ENCODE measurements at places on chromosomes 11 and 22.

DNA sequence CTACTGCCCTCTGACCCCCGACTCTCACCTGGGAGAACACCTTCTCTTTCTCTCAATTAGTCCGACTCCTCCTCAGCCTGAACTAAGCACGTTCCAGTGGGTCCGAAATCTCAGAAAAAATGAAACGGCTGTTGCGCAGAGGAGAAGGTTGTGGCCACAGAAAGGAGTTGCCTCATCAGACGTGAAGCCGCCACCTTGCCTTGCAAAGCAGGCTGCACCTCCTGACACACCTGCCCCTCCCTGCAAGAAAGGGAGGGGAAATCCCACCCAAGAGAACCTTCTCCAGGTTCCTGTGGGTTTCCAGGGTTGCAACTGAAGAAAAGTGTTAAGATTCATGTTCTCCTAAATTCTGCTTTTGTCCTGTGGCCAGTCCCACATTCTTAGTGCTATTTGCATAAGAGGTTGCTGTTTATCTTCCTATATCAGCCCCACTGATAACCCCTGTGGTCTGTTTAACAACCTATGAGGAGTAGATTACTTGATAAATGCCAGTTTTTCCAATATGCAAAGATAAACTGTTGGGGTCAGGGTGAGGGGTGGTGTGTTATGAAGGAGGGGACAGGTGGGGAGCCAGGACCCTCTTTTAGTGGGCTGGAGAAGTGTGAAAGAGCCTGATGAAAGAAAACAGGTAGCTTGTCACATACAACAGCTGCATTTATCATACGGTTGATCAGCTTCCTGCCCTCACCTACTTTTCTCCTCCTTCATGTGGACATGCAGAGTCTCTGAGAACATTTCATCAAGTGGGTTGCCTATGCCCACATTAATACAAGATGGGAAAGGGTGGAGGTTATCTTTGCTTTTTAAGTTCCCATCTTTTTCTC is 18.2 kb downstream of the ZBTB16 start:
- DNase-seq, result peak; percentile 27

GRCh38 chr11:7574491-7575130 is 60.8 kb downstream of the PPFIBP2 start:
- DNase-seq, result no peak

- DNase-seq, result no peak
These were observed 22.7 kb upstream of the ACER3 start for GRCh38 chr11:76837696-76838677.

DNA sequence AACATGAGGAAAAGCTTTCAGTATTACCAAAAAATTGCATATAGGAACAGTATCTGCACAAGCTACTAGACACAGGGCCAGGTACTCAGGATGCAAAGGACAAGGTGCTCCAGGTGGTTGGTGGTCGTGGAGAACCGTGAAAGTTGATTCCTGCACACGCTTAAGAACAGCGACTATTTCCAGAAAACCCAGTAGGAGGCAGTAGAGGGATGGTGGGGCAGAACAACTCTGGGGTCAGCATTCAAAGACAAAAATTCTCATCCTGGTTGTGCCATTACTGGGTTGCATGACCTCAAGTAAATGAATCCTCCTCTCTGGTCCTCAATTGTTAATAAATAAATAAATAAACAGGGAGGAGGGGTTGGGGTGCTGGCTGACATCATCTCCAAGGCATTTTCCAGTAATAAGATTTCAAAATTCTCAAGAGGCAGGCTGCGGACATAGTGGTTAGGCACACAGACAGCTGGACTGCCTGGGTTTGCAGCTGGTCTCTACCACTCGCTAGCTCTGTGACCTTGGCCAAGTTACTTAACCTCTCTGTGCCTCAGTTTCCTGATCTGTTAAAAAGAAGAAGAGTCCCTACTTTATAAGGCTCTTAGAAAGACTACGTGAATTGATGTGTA is 89.6 kb downstream of the ISX start:
- DNase-seq, result no peak

- no peak for DNase-seq
These were observed 33.1 kb upstream of the PAMR1 start for GRCh38 chr11:35558513-35558912.

GRCh38 chr11:120399307-120399706 is 63.1 kb downstream of the ARHGEF12 start:
- no peak for DNase-seq

DNA sequence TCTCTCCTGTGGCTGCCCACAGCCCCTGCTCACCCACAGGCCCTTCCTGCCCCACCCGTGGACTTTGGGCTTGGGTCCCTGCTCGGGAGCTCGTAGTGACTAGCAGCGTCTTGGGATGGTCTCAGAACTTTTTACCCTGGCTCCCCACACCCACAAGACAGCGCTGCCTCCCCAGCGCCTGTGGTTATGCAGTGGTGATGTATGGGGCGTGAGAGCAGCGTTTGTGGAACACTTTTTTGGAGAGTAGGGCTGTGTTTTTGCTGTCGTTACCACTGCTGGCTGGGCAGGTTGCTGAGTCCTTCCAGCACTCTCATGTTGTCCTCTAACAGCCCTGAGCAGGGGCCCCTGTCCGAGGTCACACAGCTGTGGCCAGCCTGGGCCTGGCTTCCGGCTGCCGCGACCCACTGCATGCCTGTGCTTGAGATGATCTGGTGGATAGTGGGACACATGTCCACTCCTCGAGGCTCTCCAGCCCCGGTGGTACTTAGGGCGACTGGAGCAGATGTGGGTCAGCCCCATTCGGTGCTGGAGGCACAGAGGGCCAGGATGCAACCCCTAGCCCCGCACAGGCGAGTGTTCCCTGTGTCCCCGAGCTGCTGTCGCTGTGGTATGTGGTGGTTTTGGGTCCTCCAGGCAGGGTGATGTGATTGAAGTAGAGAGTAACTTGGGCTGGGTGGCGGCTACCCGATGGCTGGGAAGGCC is 7.1 kb upstream of the GRAMD4 start:
- DNase-seq, result peak; percentile 55

- no peak for DNase-seq
These were observed 269.4 kb downstream of the TMEM135 start for GRCh38 chr11:87307101-87307500.

DNA sequence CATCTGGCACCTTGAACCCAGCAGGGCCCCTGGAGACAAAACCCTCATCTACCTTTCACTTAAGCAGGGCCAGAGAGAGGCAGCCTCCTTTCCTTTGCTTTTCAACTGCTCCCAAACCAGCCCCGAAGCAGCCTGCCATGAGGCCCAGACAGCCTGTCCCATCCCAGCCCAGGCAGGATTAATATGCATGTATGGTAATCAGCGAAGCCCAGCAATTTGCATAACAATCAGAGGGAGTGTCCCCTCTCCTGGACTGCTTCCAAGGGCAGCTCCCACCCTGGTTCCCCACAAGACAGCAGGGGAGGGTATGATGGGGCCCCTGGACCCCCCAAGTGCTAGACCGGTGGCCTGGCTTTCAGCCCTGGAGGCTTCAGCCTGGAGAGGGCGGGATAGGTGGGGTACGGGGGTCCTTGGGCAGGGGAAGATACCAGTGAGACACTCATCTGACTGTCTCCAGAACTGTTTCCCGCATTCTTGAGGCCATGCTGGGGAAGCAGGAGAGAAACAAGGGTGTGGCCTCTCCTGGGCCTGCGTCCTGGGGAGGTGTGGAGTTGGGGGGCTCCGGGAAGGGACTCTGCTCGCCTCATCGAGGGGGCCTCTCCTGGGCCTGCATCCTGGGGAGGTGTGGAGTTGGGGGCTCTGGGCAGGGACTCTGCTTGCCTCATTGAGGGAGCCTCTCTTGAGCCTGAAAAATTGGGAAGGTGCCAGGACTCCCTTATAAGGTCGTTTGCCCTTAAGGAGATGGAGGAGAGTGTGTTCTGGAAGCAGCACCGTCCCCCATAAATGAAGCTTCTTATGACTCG is 93.2 kb upstream of the PRR5 start:
- DNase-seq, result no peak

- DNase-seq, result no peak
These were observed 33.7 kb downstream of the IGF2 start for GRCh38 chr11:2105511-2105910.

DNA sequence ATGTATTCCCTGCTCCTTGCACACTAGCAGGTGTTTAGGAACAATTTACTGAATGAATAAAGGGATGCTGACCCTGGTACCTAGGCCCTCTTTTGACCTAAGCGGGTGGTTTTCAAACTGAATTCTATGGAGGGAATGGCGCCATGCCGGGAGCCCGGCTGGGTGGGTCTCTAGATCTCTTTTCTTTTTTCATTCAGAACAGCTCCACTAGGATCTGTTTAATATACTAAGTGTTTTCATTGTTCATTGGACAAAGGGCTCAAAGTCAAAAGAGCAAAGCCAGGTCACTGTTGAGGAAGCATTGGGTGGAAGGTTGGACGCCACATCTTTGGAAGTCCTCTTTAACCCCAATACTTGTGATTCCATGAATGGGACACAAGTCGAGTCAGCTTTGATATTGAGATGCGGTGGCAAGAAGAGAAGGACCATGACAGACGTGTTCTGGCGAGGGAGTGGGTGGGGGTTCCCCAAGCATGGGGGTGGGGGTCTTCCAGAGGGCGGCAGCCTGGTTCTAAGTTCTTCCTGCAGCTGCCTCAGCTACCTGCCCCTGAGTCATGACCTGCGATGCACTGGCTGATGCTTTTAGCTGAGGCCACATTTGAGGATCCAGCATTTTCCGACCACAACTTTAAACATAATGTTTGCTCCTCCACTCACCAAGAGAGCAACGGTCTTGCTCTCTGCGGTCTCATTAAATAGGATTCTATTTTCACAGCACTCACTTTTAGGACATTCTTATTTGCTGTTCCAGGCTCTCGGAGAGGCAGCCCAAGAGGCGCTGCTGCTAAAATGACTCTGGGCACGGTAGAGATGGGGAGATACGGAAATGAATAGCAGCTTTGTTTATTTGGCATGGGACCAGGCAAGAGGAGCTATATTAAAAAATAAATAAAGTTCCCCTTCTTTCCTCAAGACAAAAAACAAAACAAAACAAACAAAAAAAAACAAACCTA is 100.6 kb downstream of the FBXO7 start:
- DNase-seq, result peak; percentile 21

GRCh38 chr22:27980424-27981148 is 61.5 kb upstream of the PITPNB start:
- no peak for DNase-seq

- DNase-seq, result no peak
These were observed 101.5 kb downstream of the TRAF6 start for GRCh38 chr11:36408498-36409136.

DNA sequence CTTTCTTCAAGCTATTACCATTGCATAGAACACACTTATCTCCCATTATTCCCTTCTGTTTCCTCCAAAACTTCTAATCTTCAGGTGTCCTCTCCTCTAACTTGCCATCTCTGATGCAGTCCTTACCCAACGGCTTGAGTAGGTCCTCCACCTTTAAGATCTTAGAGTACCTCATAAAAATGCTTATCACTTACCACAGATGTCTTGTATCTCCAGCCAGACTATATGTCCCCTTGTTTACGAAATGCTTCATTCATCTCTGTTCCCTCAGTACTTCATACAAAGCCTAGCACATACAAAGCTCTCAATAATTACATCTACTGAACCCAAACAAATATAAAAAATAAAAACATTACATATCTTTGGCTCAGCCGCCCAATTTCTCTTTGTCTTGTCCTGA is 49.2 kb downstream of the PAK1 start:
- DNase-seq, result no peak

GRCh38 chr11:119905162-119905561 is 176.2 kb upstream of the NECTIN1 start:
- no peak for DNase-seq

GRCh38 chr11:12043221-12043620 is 34.8 kb upstream of the DKK3 start:
- DNase-seq, result no peak

DNA sequence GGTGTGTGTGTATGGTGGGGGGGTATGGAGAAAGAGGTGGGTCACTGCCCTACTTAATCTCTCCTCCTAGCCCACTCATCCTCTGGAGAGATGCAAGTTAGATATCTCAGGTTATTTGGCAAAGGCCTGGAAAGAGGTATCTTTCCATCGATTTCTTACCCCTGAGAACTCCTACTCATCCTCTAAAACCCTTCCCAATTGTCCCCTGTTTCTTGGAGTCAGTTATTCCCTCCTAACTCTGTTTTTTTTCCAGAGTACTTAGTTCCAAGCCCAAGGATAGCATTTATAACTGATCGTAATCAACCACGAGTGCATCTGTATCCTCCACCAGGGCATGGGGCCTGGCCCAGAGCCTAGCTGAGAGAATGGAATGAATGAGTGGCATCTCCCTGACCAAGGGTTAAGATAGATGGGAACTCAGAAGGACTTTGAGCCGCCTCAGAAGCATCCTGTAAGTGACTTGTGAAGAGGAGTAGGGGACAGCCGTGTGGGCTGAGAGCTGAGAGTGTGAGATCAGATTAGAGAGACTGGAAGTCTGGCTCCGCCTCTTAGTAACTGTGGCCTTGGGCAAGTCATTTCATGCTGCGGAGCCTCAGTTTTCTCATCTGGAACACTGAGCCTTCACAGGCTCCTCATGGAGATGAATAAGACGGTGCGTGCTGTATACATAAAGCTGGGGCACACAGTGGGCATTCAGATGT is 16.2 kb downstream of the CD6 start:
- peak; percentile 70 for DNase-seq

DNA sequence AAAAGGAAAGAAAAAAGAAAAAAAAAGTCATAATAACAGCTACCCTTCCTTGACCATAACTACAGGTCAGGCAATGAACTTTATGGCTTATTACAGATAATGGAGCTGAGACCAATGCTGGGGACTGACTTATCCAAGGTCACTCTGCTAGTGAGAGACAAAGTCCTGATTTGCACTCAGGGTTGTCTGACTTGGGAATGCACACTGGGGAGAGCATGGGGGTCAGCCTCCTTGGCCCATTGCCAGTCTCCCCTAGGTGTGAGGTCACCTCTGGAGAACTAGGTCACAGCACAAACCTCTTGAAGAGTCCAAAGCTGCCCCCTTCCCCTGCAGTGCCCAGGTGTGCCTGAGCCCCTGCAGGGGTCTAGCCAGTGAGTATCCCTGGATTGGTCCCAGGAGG is 5.3 kb upstream of the CDC42EP1 start:
- no peak for DNase-seq

- DNase-seq, result no peak
These were observed 123.4 kb downstream of the C11orf58 start for GRCh38 chr11:16861862-16862261.

DNA sequence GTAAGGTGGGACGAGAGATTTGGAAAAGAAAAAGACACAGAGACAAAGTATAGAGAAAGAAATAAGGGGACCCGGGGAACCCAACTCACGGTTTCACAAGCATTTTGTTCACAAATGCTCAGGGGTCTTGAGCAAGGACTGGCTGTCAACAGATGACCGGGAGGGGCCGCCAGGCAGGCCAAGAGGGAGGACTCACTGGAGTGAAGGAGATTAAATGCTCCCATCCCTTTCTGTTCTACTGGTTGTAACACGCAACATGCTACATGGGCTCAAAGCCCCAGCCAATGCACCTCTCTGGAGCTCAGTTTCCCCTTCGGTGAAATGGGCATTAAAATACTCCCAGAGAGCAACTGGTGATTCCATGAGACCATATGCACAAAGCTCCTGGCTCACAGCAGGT is 13.4 kb downstream of the SHANK2 start:
- DNase-seq, result no peak

DNA sequence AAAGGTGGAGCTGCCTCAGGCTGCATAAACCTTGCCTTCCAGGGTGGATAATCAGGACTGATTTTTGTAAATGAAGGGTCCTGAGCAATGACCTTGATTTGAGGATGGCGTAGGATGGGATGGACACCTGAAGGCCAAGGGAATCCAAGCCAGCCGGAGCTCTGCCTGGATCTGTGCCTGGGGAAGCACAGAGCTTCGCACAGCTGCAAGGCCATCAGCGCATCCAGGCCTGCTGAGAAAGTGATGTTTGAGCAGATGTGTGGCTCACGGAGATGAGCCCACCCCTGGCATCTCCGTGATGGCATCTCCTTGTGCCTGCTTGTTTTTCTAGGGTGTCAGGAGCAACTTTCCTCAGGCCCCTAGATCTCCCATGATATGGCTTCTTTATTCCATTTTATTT is 23.3 kb downstream of the FAM83F start:
- DNase-seq, result no peak

Data from activated naive CD8-positive, alpha-beta T cell treated with anti-CD3 and anti-CD28 coated beads, Interleukin-2, amount 50 U/mL, for 24 hours (primary cell).